Retinal pigment epithelial cell (primary cell): ENCODE measurements at places on chromosomes 6 and 20.

- no peak for DNase-seq
Measured at GRCh38 chr6:156131221-156131903, 645.8 kb upstream of the ARID1B start.

DNA sequence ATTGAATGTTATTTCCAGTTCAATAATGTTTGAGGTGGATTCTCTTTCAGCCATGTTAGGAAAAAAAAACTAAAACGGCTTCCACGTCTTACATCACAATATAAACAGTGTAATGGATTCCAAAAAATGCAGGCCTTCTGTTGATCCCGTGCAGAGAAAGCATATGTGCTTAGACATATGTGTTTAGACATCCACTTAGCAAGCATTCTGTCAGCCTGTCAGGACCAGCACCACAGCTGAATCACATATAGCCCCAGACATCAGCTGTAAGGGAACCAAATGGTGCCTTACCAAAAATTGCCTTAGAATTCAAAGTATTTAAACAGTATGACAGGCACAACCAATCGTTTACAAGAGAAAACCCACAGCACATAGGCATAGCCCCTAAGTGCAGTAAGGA is 304.9 kb downstream of the EYA4 start:
- DNase-seq = no peak

DNA sequence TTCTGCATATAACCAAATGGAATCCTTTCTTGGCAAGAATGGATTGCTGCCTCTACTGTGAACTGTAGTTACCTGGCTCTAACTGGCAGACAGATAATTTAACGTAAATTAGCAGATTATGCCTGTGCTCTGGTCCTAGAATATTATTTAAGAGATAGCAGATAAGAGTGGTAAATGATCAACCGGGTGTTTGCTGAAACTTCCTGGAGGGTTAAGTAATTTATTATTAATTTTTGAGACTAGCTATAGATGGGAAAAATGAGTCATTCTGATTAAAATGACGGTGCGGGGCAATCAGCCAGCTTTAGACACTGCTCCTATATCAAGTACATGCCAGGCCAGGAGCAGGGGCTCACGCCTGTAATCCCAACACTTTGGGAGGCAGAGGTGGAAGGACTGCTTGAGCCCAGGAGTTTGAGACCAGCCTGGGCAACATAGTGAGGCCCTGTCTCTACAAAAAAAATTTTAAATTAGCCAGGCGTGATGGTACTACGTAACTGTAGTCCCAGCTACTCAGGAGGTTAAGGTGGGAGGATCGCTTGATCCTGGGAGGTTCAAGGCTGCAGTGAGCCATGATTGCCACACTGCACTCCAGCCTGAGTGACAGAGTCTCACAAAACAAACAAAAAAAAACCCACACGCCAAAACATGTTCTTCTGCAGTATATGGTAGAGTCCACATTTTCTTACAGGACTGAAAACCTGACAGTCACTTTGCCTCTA is 22.6 kb downstream of the B4GALT5 start:
- DNase-seq = peak; percentile 43

- DNase-seq = no peak
Measured at GRCh38 chr20:23232679-23233308, 117.8 kb upstream of the NXT1 start.

GRCh38 chr6:117449549-117450439 is 24.1 kb upstream of the ROS1 start:
- DNase-seq = no peak

- DNase-seq = no peak
Measured at GRCh38 chr6:106011476-106011875, 74.7 kb upstream of the PRDM1 start.

DNA sequence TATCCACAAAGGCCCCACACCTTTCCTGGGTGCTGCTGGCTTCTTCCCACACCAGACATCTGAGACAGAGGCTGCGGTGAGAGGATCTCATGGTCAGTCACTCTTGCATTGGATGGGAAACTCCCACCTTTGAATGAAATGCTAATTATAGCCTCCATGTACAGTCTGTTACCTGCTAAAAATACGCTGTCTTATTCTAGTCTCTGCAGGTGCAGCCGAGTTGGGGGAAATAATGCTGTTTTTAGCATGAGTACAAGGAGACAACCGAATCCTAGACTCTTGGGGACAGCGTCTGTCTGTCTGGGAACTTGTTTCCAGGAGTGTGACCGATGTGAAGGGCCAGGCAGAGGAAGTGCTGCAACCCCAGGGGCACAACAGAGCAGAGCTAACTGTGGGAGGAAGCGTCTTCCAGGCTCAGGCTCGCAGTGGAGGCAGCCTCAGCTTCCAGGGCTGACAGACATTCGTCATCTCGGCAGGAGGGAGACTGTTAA is 286.2 kb downstream of the PREX1 start:
- DNase-seq = no peak

DNA sequence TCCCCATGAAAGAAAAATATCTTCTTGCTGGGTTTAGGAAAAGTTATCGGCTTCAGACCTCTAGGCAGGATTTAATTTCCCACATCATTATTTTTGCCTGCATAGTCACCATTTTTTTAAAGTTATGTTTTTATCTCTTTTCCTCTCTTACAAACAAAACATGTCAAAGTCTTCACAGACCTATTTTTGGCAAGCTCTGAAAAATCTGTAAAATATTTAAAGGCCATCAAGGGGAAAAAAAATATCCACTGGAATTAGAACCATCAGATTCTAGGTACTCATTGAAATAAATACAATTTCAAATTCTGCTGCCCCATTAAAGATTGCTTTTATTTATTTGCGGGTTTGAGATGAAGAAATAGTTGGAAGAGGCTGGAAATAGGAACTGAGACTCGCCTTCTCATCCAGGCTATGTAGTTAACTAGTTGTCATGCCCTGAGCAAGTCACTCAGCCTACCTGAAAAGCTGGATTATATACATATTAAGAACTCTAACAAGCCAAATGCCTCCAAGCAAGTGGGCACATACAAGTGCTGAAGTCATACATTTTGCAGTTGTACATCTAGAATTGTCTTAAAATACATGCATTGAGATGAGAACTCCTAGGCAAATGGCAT is 101.7 kb upstream of the SASH1 start:
- DNase-seq = no peak

GRCh38 chr6:52390361-52390727 is 28.4 kb downstream of the PAQR8 start:
- no peak for DNase-seq

GRCh38 chr6:41976794-41977484 is 35.3 kb upstream of the CCND3 start:
- peak; percentile 15 for DNase-seq

DNA sequence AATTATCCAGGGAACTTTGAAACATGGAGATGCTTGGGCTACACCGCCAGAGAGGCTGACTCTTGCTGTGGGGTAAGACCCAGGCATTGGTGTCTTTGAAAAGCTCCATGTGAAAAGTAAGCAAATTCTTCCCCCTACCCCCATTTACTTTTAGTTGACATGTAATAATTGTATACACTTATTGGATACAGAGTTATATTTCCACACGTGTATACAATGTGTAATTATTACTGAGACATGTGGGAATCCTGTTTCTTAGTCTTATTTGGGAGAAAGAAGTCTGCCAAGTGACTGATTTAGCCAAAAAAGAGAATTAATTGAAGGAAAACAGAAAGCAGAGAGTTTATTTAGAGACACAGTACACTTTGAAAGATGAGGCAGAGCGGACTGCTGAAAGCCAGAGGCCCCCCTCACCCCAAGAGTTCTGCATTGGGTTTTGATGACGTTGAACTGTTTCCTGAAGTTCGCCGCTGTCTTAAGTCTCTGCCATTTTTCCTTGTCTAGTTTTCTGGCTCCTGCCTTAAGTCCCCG is 193.8 kb downstream of the PACRG start:
- no peak for DNase-seq

DNA sequence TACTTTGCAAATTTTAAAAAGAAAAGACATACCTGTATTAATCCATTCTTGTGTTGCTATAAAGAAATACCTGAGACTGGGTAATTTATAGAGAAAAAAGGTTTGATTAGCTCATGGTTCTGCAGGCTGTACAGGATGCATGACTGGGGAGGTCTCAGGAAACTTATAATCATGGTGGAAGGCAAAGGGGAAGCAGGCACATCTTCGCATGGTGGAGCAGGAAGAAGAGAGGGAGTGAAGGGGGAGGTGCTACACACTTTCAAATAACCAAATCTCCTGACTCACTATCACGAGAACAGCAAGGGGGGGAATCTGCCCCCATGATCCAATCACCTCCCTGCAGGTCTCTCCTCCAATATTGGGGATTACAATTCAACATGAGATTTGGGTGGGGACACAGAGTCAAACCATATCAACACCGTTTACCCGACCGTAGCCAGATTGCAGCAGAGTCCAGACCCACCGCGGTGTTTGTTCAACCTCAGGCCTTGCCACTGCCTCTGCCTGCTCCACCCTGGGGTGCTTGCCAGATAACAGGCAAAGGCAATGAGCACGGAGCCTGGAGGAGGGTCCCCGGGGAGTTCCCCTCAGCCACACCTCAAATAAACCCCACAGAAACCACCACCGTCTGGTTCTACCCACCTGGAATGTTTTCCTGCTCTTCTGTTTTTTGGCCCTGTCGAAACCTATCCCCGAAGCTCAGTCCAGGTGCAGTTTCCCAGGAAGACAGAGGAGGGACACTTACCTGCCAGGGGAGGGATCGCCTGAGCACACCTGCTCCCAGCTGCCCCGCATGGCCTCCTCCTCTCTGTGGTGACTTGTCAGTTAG is 142.2 kb upstream of the AFDN start:
- DNase-seq = no peak

DNA sequence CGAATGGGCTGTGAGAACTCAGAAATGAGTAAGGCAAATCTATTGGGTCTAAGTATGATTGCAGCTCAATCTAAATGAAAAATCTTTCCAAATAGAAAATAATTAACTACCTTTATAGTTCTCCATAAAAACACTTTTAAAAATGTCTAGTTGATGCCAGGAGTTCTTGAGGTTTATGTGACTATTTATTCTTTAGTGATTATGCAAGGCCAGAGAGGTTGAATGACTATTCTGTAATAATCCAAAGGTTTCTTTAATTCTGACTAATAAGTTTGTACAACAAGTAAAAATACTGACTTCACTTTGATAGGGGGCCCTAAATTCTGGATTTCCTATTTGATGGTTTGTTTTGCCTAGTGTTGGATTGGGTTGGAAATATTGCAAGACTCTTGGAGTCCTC is 461.2 kb downstream of the EPM2A start:
- DNase-seq = no peak

- DNase-seq = no peak
Measured at GRCh38 chr6:148313488-148313887, 29.1 kb upstream of the SASH1 start.

DNA sequence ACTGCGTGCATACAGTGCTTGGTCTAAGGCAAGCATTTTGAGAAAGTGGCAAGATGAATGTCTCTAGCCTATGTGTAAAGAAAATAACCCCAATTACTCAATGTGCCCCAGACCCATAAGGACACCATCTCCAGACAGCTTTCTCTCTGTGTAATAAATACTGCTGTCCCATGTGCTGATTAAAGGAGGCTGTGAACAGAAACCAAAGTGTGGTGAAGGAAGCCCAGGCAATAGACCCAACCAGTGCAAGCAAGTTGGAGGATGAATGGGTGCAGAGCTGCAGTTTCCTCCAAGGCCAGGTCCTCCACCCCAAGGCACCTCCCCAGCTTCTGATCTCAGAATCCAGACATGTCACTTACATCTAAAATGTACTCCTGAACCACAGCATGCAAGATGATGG is 60.6 kb downstream of the TRAM2 start:
- no peak for DNase-seq

GRCh38 chr6:137512757-137513605 is 18.8 kb upstream of the OLIG3 start:
- no peak for DNase-seq

DNA sequence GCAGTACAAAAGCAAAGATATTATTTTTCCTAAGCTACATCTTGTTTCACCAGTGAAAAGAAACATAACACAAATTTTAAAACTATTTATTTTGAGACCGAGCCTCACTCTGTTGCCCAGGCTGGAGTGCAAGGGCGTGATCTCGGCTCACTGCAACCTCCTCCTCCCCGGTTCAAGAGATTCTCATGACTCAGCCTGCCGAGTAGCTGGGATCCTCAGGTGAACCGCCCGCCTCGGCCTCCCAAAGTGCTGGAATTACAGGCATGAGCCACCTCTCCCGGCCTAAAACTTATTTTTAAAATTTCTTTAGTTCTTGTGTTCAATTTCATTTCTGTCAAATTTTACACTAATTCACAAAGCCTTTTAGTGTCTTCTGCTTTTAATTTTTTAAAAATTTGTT is 5.9 kb downstream of the SRSF12 start:
- no peak for DNase-seq

- no peak for DNase-seq
Measured at GRCh38 chr6:47446669-47447330, 30.8 kb upstream of the CD2AP start.

DNA sequence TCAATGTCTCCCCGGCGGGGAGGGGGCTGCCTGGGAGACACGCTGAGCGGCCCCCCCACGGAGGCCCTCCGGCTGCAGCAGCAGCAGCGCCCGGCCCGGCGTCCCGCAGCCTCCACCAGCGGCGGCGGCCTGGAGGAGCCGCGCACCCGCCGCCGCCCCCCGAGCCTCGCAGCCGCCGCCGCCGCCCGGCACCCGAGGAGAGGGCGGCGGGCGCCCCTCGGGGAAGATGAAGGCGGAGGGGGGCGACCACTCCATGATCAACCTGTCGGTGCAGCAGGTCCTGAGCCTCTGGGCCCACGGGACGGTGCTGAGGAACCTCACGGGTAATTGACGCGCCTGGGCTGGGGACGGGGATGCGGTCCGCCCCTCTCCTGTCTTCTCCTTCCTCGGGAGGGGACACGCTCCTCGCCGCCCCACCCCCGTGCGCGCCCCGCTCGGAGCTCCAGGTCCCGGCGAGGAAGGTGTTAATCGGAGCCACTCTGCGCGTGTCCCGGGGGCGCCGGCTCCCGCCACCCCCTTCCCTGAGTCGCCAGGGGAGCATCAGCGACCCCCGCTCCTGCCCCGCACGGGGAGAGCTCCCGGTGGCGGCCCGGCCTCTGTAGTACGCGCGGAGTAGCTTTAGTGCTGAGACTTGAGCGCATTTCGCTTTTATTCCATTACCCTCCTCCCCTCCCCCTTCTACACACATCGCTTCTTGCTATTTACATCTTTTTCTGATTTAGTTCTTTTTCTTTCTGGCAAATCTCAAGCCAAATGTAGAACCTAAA is 686 bp downstream of the TMEM170B start:
- no peak for DNase-seq

GRCh38 chr20:5810800-5811422 is 60.7 kb downstream of the SHLD1 start:
- no peak for DNase-seq

- no peak for DNase-seq
Measured at GRCh38 chr6:150075034-150075421, 6.1 kb upstream of the ULBP3 start.

- DNase-seq = peak; percentile 5
Measured at GRCh38 chr20:58361481-58362205, 27.4 kb upstream of the VAPB start.
